ENCODE measurements at places on chromosomes 3 and 15.

GRCh38 chr15:30043211-30043655 is 39.5 kb upstream of the GOLGA8J start:
- peak; percentile 78 for DNase-seq

GRCh38 chr15:42584031-42584765 is 8.8 kb downstream of the STARD9 start:
- DNase-seq, result peak; percentile 50

GRCh38 chr3:187098923-187099512 is 40.3 kb downstream of the RPL39L start:
- DNase-seq, result no peak

DNA sequence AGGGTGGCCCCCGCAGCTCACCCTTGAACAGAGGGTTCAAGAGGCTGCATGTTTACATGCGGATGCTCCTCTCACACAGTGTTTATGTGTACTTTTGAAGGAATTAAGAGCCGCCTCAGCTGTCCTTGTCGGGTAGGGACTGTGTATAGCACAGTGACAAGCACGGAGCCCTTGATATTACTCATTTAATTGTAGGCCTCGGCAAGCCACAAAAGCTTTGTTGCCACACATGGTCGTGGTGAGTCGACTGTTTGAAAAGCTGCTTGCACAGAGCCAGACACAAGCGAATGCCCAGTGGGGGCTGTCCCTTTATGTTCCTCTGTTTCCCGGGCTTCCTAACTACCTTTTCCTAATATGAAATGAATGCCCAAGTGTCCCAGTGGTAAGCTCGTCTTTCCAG is 4.5 kb downstream of the ESYT3 start:
- no peak for DNase-seq

- DNase-seq, result no peak
Measured at GRCh38 chr3:26015752-26016151, 225.9 kb downstream of the OXSM start.

GRCh38 chr3:77134769-77135168 is 94.9 kb downstream of the ROBO2 start:
- DNase-seq, result no peak

DNA sequence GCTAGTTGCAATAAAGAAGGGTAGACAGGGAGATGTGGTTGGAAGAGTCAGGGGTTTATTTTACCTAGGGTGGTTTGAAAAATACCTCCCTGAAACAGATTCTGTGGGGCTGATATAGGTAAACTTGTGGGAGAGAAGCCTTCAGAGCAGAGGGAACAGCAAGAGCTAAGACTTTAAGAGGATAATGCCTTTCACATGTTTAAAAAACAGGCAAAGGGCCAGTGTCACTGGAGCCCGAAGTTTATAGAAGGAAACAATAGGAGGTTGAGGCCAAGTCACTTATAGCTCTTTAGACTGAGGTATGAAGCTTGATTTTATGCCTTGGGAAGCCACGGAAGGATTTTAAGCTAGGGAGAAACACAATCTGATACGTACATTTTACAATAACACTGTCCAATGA is 448.7 kb downstream of the TAFA4 start:
- no peak for DNase-seq

GRCh38 chr15:38088971-38089370 is 154.5 kb downstream of the TMCO5A start:
- DNase-seq, result no peak

- no peak for DNase-seq
Measured at GRCh38 chr3:7190095-7190494, 329.2 kb downstream of the GRM7 start.

- no peak for DNase-seq
Measured at GRCh38 chr3:61928039-61928438, 366.7 kb downstream of the PTPRG start.

- DNase-seq, result peak; percentile 32
Measured at GRCh38 chr3:197083486-197083885, 53.9 kb upstream of the MELTF start.

GRCh38 chr3:141011997-141012262 is 39.2 kb upstream of the SPSB4 start:
- DNase-seq, result no peak
